ENCODE measurements at places on chromosomes 3 and 15. TPM values are rescaled to one million over a fixed set of nuclear protein-coding genes. Genes with fewer than 3 reads are reported as not detected.

The TRANK1 gene
- 27.7 TPM for polyA plus RNA-seq

The GOLGA8J gene
- polyA plus RNA-seq, result not detected

The TM2D3 gene
- 30.5 TPM for polyA plus RNA-seq

The FMN1 gene
- not detected for polyA plus RNA-seq

The DGKG gene
- polyA plus RNA-seq, result 2.5 TPM

The PCSK6 gene
- polyA plus RNA-seq, result 0.14 TPM

The CPN2 gene
- polyA plus RNA-seq, result not detected

All from IgD-negative memory B cell (primary cell).